Activated CD4-positive, alpha-beta T cell treated with anti-CD3 and anti-CD28 coated beads for 36 hours (primary cell): ENCODE measurements at places on chromosomes 6 and 20.

GRCh38 chr6:12102350-12102749 lies 90.2 kb downstream of the HIVEP1 start:
- no peak for DNase-seq

DNA sequence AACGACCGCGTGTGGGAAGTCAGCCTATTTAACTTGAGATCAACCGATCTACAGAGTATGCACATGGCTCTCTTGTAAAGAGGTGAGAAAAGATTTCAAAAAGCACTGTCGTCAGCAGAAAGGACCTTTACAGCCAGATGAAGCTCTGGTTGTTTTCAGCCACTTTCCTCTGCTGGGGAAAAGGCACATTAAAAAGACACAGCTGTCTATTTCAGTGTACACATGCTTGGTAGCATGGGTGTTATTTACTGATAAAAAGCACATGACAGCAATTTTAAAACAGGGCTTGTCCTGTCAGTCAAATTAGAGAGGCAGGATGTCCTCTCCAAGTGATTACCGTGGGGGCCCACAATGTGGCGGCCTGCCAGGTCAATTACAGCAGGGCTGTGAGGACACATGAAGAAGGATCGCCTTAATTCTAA lies 188.9 kb downstream of the PRKN start:
- DNase-seq, result no peak

DNA sequence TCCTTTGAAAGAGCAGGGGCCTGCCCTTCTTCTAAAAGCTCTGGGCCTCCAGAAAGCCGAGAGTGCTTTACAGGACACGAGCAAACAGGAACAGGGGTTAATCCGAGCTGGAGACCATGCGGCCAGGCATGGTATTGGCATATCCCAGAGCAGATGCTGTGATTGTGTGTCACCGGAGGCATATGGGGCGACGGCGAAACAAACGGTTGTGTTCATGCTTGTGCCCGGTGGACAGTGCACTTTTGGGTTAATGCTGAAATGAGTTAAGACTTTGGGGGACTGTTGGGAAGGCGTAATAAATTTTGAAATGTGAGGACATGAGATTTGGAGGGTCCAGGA lies 1088.7 kb upstream of the DEFB115 start:
- no peak for DNase-seq

- DNase-seq, result peak; percentile 96
Observed at GRCh38 chr6:43629505-43630300, 639 bp upstream of the GTPBP2 start.

GRCh38 chr6:45611491-45611890 lies 233.8 kb upstream of the SUPT3H start:
- no peak for DNase-seq

- no peak for DNase-seq
Observed at GRCh38 chr6:126341126-126341525, 1.2 kb downstream of the CENPW start.

DNA sequence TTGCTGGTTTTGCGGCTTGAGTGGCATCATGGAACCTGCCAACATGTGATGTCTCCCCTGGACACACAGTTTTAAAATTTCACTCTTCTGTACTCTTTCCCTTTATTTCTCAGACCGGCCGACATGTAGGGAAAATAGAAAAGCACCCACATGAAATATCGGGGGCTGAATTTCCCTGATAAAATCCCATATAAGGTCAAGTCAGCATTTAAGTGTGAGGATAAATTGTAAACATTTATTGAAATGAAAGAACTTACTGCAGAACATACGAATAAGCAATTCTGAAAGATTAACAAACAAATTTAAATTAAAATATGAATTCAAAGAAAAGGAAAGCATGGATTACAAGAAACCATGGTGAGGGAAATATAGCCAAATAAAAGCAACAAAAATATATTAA lies 345.5 kb downstream of the EPHA7 start:
- DNase-seq, result no peak

DNA sequence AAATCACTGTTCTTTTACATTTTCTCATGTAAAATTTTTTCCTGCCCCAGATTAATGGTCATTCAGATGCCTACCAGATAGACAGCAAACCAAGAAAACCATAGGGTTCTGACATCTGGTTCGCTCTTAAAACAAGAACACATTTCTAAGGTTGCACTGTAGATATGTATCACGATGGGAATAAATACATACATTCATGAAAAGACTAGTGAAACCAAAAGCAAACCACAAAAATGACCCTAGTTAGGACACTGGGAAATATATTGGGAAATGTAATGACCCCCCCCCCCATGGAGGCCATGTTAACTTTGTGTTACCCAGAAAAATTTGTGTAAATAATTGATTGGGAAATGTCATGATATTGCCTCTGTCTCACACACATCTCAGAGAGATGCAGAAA lies 37.5 kb downstream of the MTFR2 start:
- DNase-seq, result no peak

DNA sequence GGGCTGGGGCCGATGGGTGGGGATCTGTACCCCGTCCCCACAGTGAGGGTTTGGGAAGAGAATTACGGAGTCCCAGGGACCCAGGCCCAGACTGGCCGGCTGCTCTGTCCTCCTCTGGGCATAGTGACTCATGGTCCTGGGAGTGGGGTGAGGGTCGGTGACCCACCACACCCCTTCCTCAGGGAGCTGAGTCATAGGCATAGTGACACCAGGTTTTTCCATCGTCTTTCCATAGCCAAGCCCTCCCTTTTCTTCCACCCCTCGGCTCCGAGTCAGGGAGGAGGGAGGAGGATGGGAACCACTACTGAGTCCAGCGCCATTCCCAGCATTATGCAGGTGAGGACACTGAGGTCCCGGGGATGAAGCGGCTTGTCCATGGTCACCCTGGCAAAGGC lies 8.9 kb downstream of the CYP21A2 start:
- no peak for DNase-seq

- no peak for DNase-seq
Observed at GRCh38 chr20:50323209-50323608, 132.6 kb downstream of the CEBPB start.

GRCh38 chr20:63061051-63061770 lies 54.4 kb upstream of the BHLHE23 start:
- DNase-seq, result no peak

DNA sequence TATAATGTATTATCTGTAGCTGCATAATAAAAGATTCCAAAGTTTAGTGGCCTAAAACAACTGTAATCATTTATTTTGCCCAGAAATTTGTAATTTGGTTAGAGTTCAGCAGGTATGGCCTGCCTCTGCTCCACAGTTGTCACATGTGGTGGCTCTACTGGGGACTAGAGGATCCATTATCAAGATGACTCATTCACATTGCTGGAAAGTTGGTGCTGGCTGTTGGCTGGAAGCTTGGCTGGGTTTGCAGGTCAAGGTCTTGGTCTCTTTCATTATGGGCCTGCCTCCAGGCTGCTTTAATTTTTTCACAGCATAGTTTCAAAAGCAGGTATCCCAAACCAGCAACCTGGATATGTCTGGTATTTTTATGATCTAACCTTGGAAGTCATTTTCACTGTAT lies 17.6 kb downstream of the TRDN start:
- no peak for DNase-seq

DNA sequence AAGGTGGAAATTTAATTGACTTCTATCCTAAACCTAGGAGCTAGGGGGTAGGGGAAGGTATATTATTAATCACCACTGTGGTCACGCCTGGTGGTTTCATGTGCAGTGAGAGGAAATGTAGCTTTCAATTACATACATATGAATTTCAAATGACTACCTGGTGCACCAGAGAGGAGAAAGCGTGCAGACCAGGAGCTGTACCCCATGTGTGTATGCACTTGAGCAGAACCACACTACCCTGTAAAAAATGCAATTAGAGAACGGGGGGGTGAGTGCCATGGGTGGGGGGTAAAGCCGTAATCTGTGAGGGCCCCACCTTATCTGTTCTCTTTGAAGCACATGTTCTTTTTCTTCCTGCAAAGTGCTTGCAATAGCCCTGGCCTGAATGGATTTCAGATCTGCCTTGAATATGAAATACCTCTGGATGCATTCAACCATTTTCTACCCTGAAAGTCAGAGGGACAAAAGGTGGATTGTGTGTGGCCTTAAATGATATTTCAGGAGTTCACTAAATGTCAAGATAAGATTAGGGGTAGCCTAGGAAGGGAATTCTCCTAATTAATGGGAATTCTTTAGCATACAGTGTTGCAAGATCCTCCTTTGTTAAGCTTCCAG lies 30.9 kb upstream of the EDN3 start:
- DNase-seq, result peak; percentile 45

- no peak for DNase-seq
Observed at GRCh38 chr6:43217351-43217750, 11.9 kb downstream of the DNPH1 start.

DNA sequence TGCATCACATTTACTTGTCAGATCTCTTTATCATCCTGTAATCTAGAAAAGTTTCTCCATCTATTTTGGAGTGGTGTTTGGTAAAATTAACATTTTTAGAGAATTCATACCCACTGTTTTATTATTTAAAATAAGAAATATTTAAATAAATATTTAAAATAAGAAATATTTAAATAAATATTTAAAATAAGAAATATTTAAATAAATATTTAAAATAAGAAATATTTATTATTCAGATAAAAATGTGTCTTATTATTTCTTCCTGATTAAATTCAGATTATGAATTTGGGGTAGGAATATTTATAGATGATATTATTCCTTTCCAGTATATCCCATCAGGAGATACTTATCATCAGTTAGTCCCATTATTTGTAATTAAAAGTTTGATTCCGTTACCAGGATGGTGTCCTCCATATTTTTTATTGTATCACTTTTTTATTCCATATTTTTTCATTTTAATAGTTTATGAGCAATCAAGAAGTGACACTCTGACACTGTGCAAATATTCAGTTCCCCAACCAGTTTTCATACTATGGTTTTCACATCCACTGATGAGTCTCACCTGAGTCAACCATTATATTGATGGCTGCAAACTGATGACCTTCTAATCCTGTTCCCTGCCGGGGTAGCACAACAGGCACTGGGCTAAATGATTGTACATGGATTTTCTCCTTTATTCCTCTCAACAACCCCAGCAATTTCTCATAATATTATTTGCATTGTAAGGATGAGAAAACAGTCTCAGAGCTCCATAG lies 1023.0 kb downstream of the KIF16B start:
- DNase-seq, result no peak

DNA sequence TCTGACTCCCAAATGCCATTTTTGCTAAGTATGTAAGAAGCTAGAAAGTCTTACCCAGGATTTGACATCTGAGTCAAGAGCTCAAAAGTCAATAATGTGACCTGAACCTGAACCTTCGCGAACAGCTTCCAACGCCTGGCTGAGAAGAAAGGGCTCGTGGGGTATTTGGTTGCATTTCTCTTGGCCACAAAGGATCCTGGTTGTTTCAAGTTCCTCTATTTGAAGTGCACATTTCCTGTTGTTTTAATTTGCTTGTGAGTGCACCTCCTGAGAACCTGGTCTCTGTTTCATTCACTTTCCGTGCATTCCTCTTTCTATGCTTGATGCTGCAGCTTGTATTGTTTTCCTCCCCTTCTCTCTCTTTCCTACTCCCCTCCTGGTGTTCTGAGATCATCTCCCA lies 212.5 kb downstream of the FOXA2 start:
- DNase-seq, result no peak

DNA sequence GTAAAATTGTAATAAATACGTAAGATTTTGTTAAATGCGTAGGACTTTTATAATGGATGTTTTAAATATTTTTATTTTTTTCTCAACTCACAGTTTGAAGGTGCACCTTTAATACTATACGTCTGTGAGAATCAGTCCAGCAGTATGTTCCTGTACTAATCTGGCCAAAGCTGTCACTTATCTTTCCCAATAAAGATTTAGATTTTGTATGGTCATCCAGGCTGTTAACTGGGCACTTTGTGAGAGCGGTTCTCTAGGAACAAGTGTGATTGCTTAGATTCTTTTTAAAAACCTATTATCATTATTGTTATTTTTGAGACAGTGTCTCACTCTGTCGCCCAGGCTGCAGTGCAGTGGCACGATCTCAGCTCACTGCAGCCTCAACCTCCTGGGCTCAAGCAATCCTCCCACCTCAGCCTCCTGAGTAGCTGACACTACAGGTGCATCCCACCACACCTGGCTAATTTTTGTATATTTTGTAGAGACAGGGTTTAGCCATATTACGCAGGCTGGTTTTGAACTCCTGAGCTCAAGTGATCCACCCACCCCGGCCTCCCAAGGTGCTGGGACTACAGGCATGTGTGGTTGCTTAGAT lies 1.7 kb downstream of the DCBLD1 start:
- no peak for DNase-seq

- peak; percentile 31 for DNase-seq
Observed at GRCh38 chr20:46324960-46325703, 16.8 kb upstream of the CDH22 start.

DNA sequence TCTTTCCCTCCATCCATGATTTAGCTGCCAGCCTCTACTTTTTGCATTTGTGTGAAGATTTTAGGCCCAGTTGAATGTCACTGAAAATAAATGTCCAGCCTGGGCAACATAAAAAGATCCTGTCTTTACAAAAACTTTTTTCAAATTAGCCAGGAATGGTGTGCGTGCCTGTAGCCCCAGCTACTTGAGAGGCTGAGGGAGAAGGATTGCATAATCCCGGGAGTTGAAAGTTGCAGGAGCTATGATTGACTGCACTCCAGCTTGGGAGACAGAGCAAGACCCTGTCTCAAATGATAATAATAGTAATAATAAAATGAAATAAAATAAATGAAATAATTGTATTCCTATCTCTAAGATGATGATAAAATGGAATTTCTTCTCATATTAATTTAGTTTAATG lies 5.0 kb upstream of the GFOD1 start:
- DNase-seq, result no peak
